HuH-7 (cell line): ENCODE measurements at places on chromosomes 3 and 15.
A peak's percentile ranks its signal among the peaks of the same experiment; 100 is the strongest.

- DNase-seq: no peak
These were observed 645.9 kb downstream of the OTOL1 start for GRCh38 chr3:162142511-162142910.

- peak; percentile 11 for DNase-seq
These were observed 85.6 kb downstream of the TJP1 start for GRCh38 chr15:29736744-29737020.

- no peak for DNase-seq
These were observed 227.4 kb upstream of the DCBLD2 start for GRCh38 chr3:99128725-99129505.

GRCh38 chr3:32102289-32102688 is 4.1 kb upstream of the GPD1L start:
- no peak for DNase-seq

- DNase-seq: no peak
These were observed 109.3 kb downstream of the NEO1 start for GRCh38 chr15:73161546-73161945.

DNA sequence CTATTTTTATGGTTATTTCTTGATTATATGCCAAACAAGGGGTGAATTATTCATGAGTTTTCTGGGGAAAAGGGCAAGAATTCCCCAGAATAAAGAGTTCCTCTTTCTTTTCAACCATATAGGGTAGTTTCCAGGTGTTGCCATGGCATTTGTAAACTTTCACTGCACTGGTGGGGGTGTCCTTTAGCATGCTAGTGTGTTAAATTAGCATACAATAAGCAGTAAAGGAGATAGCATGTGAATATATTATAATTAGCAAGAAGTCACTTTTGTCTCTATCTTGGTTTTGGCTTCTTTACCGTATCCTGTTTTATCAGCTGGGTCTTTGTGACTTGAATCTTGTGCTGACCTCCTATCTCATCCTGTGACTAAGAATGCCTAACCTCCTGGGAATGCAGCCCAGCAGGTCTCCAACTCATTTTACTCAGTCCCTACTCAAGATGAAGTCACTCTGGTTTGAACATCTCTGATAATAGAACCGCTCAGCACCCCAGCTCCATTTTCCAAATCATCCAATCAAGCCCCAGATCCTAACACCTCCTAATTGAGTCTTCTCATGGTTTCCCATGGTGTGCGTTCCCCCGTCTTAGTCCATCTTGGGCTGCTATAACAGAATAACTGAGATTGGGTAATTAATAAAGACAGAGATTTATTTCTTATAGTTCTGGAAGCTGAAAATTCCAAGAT is 3.4 kb upstream of the SELENOT start:
- DNase-seq: no peak

GRCh38 chr15:76199106-76200082 is 111.9 kb downstream of the ETFA start:
- DNase-seq: no peak

DNA sequence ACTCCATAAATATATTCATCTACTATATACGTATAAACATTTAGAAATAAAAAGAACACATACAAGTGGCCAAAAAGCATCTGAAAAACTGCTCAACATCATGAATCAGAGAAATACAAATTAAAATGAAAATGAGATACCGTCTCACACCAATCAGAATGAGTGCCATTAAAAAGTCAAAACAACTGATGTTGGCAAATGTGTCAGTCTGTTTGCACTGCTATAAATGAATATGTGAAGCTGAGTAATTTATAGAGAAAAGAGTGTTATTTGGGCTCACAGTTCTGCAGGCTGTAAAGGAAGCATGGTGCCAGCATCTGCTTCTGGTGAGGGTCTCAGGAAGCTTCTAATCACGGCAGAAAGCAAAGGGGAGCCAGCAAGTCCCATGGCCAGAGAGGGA is 620.3 kb upstream of the CCDC54 start:
- DNase-seq: no peak
